Hepatic stellate cell (primary cell): ENCODE measurements at places on chromosomes 3 and 15.

GRCh38 chr3:116667324-116667723 lies 42.3 kb upstream of the TUSC7 start:
- no peak for DNase-seq

DNA sequence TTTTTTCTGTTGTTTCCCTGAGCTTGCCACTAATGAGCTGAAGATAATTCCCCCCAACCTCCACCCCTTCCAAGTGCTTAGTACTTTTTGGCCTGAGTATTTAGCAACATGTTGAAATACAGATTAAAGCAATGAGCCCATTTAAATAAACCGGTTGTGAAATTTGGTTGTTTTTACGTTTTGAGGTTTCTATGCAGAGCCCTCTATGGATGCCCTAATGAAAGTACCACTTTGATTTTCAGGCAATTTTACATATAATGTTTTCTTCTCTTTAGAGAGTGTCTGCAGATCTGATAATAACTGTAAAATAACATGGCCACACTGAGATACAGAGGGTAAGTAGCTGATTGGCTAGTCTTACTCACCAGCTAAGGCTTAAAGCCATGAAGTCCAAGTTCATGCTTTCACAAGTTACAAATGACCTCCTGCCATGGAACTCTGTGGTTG lies 139.4 kb upstream of the SLC7A14 start:
- DNase-seq = no peak

- DNase-seq = no peak
These were observed 41.3 kb downstream of the MYRIP start for GRCh38 chr3:39850716-39851032.

- no peak for DNase-seq
These were observed 122.7 kb downstream of the WNT5A start for GRCh38 chr3:55364421-55364820.

DNA sequence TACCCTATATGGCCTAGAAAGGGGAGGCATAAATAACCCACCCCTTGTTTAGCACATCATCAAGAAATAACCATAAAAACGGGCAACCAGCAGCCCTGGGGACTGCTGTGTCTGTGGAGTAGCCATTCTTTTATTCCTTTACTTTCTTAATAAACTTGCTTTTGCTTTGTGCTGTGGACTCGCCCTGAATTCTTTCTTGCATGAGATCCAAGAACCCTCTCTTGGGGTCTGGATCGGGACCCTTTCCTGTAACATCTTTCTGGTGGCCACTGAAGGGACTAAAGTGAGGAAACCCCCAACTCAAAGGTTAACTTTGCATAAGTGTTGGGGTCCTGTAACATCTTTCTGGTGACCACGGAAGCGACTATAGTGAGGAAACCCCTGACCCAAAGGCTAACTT lies 15.7 kb upstream of the HHATL start:
- DNase-seq = no peak

DNA sequence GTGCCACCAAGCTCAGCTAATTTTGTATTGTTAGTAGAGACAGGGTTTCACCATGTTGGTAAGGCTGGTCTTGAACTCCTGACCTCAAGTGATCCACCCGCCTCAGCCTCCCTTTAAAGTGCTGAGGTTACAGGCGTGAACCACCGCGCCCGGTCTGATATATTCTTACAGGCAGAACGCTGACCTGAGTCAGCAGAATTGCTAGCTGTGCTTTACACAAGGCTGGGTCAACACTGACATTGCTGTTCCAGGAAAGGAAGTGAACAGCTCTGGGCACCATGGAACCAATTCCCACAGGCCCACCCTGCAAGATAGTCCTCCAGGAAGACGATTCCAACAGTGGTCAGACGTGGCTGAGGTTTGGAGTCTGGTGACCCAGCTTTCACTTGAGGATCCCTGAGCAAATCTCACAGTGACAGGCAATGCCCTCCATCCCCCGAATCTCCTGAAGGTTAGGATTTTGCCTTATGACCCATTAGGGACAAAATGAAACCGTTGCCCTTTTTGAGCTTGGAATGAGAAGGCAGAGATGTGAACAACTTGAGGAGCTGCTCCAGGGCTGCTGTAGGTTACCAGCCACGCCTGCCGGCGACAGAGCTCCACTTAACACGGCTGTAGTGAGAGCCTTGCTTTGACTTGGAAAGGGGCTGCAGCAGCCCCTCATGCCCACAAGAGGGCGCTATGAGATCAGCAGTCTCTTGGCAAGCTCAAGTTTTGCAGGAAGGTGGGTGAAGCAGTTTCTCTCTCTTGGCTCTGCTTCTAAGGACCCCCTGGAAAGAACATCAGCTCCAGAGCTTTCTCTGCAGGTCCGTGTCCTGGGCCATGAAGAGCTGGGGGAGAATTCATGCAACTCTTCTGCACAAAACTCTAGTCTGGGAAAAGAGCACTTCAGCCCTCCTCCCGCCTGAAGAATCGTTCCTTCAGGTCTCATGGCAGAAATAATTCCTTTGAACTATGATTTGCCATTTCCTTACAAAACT lies 74.1 kb downstream of the SENP2 start:
- DNase-seq = peak; percentile 67

GRCh38 chr3:192373586-192373985 lies 353.8 kb downstream of the FGF12 start:
- DNase-seq = no peak

- DNase-seq = no peak
These were observed 254.5 kb upstream of the SOX2 start for GRCh38 chr3:181457190-181457589.

GRCh38 chr3:119880966-119881365 lies 99.1 kb downstream of the NR1I2 start:
- no peak for DNase-seq

GRCh38 chr15:68672781-68673205 lies 94.0 kb downstream of the CORO2B start:
- no peak for DNase-seq
